ELF-1 (cell line): ENCODE measurements at places on chromosomes 5 and 9.

- peak; percentile 5 for DNase-seq
These were observed 254.6 kb upstream of the PIK3R1 start for GRCh38 chr5:67960939-67961338.

GRCh38 chr9:136086951-136087740, 7.9 kb downstream of the NACC2 start:
- DNase-seq, result no peak

- no peak for DNase-seq
These were observed 34.1 kb downstream of the MAPKAP1 start for GRCh38 chr9:125672876-125673275.

GRCh38 chr5:170809551-170809950, 26.0 kb downstream of the GABRP start:
- peak; percentile 41 for DNase-seq

GRCh38 chr5:29162297-29162696, 2031.2 kb upstream of the CDH6 start:
- no peak for DNase-seq
